ENCODE measurements at places on chromosomes 3 and 15.

DNA sequence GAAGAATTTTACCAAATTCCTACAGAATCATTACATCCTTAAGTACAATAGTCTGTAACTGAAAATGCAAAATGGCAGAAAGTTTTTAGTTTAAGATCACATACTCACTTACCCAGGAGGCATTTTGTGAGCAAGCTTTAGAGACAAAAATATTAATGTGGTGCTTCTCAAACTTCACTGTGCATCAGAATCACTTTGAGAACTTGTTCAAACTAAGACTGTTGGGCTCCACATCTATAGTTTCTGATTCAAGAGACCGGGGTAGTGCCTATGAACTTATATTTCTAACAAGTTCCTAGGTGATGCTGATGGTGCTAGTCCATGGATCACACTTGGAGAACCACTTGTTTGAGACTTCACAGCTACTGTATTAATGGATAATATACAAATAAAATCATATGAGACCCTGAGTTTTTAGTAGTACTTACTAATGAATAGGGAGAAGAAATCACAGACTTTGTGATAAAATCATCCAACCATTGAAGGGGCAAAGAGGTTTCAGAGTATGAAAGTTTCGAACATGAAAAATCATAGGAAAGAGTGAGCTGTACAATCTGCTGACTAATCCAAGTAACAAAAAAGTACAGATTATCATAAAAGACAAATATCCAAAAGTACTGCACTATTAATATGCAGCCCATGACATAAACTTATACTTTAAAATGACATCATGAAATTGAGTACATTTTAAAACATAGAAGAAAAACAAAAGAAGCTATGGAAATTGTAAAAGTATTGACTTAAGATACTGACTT lies 110.3 kb downstream of the ADAM10 start:
- DNase-seq, result no peak

- no peak for DNase-seq
These were observed 8.3 kb downstream of the ZNF710 start for GRCh38 chr15:90009301-90010022.

GRCh38 chr3:117820658-117821299 lies 1111.2 kb downstream of the TUSC7 start:
- DNase-seq, result no peak

- peak; percentile 65 for DNase-seq
These were observed 7.8 kb upstream of the RAD18 start for GRCh38 chr3:8970971-8971589.

GRCh38 chr3:57889807-57890206 lies 118.4 kb upstream of the FLNB start:
- DNase-seq, result no peak
